Stimulated activated naive CD8-positive, alpha-beta T cell treated with anti-CD3 and anti-CD28 coated beads, Interleukin-15, Interleukin-2, amounts not matched to agents 100 U/mL and 50 U/mL, for 24 hours (primary cell): ENCODE measurements at places on chromosomes 13 and 19.

DNA sequence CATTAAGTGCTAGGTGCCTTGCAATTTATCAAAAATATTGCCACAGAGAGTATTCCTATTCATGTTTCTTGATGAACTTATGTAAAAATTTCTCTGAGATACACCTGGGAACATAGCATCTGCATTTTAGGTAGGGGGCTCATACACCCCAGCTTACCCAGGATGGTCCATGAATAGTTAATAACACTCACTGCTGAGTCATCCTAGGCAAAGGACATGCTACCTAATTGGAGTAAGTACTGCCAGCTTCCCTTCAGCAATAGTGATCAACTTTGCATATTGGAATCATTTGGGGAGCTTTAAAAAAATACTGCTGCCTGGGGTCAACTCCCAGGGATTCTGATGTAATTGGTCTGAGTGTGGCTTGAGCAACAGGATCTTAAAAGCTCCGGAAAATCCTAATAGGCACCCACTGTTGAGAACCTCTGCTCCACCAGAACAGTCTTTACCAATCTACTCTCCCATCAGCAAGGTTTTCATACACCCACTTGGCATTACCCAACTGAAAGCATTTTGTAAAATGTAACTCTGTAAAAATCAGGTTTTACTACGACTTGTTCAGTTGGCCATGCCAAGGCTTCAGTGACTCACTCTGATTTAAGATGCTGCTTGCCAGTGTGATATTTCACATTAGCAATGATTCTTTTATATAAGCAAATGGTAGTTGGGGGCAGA, 67.2 kb upstream of the FNDC3A start:
- DNase-seq, result no peak

DNA sequence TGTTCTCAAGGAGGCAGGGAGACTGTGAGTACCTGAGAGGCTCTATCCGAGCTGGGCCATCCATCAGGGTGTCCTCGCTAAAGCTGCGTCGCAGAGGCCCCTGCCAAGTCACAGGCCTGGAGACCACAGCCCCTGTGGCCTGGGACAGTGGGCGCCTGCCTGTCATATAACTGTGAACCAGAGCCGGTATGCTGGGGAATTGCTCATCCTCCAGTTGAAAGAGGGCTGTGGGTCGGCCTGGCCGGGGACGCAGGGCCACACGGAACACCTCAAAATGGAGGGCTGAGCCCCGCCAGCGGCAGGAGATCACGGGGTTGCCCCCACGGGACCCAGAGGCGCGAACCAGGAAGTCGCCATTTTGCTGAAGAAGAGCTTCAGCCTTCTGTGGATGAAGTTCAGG, 6.6 kb downstream of the SH2D3A start:
- no peak for DNase-seq

DNA sequence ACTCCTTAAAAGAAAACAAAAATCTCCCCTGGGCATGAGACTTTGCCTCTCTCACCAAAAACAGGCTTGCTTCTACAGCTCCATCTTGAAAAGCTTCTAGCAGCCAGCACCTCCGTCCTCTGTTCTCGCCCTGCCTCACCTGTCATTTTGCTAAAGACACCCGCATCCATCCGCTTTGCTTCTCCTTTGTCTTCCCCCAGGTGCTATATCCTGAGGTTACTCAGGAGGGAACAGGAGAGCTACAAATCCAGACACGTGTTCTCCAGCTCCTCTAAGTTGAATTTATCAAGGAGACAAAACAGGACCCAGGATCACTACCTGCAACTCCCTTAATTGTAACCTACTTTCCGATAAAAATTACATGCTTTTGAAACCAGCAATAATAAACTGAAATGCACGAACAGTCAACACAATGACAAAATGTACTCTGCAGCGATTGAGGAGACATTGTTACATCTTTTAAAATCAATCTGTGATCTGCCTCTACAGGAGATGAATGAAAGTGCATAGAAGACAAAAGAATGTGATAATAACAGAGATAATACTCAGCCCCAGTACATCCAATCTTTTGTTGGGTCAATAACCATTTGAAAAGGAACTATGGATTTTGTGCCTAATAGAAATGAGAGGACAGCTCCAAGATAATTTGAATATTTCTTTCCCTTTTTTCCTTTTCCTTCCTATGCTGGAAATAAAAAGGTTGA, 221.2 kb downstream of the DCLK1 start:
- DNase-seq, result no peak

- DNase-seq, result no peak
These were observed 2.7 kb downstream of the PIAS4 start for GRCh38 chr19:4009990-4010807.

GRCh38 chr13:41554626-41555386, 97.5 kb downstream of the RGCC start:
- peak; percentile 44 for DNase-seq

GRCh38 chr13:53014495-53015443, 13.8 kb upstream of the OLFM4 start:
- no peak for DNase-seq

DNA sequence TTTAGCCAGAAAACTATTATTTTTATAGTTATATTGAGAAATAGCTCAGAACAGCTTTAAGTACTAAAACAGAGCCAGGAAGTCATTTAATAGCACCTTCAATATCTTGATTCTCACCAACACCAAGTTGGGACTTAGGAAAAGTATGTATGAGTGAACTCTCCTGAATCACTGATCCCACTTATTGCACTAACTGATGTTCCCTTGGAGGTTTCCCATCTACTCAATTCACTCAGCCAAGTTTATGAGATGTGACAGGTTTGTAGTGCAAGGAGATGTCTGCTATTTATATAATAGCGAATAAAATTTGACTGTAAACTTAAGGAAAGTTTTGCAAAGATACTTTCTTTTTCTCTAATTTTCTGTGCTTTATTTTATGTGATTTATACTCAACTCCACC, 1147.6 kb upstream of the PCDH20 start:
- no peak for DNase-seq

DNA sequence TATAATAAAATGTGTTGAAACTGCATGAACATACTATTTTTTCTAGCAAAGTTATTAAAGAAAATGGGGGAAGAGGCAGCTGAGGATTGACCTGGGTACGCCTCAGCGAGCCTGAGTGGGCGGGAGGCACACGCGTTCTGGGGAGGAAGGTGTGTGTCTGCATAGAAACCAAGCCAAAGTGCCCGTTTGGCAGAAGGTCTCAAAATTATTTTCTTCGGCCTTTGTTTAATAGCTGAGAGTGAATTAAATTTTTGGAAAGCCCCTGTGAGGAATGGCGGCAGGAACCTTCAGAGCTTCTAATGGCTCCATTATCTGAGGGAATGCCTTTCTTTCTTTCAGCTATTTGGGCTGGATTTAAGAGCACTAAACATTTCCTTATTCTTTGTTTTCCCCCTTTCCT, 5.2 kb downstream of the ZIC2 start:
- DNase-seq, result no peak

DNA sequence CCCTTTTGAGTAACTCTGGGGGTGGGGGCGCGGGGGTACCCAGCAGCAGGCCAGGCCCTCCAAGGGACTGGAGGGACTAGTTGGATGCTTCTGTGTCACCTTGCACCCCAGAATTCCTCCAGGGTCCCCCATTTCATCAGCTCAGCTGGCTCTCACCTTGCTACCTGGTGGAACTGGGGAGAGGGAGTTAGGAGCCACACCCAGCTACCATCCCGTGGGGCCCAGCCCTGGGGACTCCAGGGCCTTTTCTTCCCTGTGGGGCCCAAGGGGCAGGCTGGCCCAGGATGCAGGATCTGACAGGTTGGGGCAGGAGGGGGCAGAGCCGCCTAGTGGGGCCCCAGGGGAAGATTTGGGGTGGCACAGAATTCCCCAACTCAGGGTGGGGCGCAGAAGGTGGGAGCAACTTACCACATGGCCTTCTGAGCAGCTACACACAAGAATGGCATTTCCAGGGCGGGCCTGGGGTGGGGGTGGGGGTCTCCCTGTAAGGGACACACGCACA, 32.8 kb upstream of the NANOS3 start:
- DNase-seq, result peak; percentile 33

- DNase-seq, result no peak
These were observed 1.7 kb upstream of the FSTL3 start for GRCh38 chr19:674282-675151.

DNA sequence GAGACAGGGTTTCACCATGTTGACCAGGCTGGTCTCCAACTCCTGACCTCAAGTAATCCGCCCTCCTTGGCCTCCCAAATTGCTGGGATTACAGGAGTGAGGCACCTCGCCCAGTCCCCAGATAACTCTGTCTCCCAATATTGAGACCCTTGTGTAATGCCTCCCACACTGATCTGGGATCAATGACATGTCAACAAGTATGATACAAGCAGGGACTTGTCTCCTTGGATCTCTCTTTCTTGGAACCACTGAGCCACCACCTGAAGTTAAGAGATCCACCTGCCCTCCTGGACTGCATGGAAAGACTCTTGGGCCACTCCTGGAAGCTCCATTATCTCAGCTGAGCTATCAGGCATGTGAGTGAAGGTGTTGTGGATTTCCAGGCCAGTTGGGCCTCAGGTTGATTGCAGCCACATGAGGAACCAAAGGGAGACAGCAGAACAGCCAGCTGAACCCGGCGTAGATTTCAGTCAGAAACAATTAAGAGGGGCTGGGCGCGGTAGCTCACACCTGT, 15.1 kb downstream of the NFKBID start:
- no peak for DNase-seq

- DNase-seq, result no peak
These were observed 30.0 kb downstream of the CEACAM1 start for GRCh38 chr19:42498169-42498757.
